Right renal pelvis (tissue), 4 donors: ENCODE measurements at places on chromosomes 13 and 19. TPM values are rescaled to one million over a fixed set of nuclear protein-coding genes. Genes with fewer than 3 reads are reported as not detected.

DNA sequence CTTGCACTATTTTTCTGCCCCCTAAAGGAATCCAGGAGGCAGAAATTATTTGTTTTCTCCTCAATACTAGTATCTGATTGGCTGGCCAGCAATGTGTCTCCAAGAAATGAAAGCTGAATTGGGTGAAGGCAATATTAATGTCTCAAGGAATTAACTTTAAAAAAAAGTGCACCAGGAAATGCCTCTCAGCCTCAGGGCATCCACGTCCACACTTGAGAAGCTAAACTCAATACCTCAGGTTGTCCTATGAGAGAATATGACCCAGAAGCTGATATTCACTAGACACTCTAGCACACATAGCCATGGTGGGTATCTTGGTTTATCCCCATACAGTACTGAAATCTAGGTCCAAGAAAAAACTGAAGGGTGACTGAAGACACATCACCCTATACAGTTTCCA, 2.1 kb downstream of the ZNF91 start:
- no peak for DNase-seq

- DNase-seq: no peak
Measured at GRCh38 chr13:92842145-92842544, 384.5 kb upstream of the GPC6 start.

- DNase-seq: no peak
Measured at GRCh38 chr19:16751701-16752100, 32.1 kb downstream of the NWD1 start.

DNA sequence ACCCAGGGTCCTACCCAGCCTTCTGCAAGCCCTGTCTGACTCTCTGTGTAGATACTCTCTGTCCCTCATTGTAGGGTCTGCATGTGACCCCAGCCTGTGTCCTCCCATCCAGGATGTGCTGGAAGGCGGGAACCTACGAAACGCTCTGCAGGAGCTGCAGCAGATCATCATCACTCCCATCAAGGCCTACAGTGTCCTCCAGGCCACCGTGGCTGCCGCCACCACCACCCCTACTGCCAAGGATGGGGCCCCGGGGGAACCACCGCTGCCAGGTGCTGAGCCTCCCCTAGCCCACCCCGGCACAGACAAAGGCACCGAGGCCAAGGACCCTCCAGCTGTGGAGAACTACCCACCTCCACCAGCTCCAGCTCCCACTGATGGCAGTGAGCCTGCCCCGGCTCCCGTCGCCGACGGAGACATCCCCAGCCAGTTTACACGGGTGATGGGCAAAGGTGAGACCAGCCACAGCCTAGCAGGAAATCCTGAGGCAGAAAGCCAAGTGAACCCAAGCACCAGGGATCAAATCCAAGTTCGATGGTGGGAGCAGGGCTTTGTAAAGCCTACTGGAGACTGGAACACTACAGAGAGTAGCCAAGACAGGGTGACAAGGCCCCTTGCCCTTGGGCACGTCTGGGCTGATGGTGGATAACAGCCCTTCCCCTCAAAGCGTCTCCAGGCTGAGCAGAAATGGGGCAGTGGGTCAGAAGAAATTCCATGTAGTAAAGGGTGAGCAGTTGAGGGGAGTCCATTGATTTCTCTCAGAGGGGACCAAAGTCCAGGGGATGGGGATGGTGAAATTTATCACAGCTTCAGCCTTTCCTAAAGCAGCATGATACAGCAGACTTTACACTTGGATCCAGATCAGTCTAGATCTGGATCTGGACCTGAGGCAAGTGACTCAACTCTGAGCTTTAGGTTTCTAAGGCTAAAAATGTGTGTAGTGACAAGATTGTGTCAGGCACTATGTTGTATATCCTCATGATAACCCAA, 13.2 kb downstream of the PAF1 start:
- no peak for DNase-seq

- DNase-seq: no peak
Measured at GRCh38 chr19:13087795-13088537, 14.7 kb downstream of the LYL1 start.

Gene NCAN
- 0.12 TPM for polyA plus RNA-seq

Gene SLC25A41
- polyA plus RNA-seq: 0.40 TPM

Gene WDR87
- not detected for polyA plus RNA-seq

Gene FAAP24
- 3.3 TPM for polyA plus RNA-seq

Gene NLRP11
- 0.19 TPM for polyA plus RNA-seq
